ENCODE measurements at places on chromosomes 7 and 10. TPM values are rescaled to one million over a fixed set of nuclear protein-coding genes. Genes with fewer than 3 reads are reported as not detected.

The LIPJ gene
- total RNA-seq = not detected

DNA sequence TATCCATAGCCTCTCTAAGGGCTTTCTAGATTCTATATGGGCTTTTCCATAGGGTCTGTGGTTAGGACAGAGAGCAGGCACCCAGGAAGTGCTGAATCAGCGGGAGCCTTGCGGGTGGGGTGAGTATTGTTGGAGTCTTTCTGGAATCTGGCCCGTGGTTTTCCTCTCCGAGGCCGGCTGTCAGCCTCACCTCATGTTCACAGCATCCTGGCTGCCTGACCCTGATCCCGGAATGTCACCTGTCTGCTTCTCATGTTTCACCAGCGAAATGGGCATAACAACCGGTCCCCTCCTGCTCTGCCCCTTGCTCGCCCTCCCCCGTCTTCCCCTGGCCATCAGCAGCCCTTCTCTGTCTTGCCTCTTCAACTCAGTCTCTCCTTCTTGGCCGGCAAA is 36.5 kb downstream of the DDIT4 start:
- H3K4me1 ChIP-seq = peaks cover 19% of the 10 kb centered on the region
- no peaks in the 10 kb centered on the region for H3K36me3 ChIP-seq
- H3K4me3 ChIP-seq = no peak overlapping the region
- H3K27ac ChIP-seq = no peak overlapping the region
- no peak for DNase-seq

DNA sequence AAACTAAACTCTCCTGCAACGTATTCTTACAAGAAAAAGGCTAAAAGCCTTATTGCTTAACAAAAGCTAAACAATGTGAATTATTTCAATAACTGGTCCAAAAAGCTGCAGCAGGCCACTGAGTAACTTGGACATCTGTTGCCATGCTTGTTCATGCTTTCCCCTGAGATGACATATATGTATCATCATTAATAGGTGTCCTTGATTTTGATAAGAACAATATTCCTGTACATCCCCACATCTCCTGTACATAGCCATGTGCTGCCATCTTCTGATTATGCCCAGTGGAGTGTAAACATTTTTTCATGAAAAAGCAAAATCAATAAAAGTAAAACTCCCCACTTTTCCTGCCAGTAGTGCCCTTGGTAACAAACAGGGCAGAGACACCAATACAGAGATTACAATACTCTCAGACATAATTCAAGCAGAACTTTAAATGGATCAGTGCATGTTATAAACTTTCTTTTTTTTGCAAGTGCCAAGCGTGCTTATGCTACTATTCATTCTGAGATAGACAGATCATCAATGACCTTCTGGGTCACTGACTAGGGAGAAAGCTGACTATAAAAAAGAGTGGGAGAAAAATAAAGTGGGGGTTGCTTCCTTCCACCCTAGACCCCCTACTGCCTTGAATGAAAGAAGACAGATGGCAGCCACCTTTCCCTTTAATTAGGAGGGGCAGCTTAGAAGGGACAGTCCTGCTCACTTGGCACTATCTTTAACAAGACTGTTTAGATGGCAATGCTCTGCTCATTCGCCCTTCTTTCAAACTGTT is 205.5 kb upstream of the KLF14 start:
- peaks cover 5% of the 10 kb centered on the region for H3K36me3 ChIP-seq
- no peak for DNase-seq
- peak overlapping the region; percentile 84 for H3K4me3 ChIP-seq
- peak overlapping the region; percentile 97 for H3K27ac ChIP-seq
- no peaks in the 10 kb centered on the region for H3K27me3 ChIP-seq

- H3K27me3 ChIP-seq = no peaks in the 10 kb centered on the region
- peaks cover 5% of the 10 kb centered on the region for H3K4me1 ChIP-seq
These were observed at the start of gene MDFIC for GRCh38 chr7:114922026-114922651. TSS of gene MDFIC (plus strand) at chr7:114922094. CDS start at chr7:114923034, 940 bp downstream.

GRCh38 chr7:154581251-154581890 is 421.6 kb downstream of the PAXIP1 start:
- H3K27me3 ChIP-seq = no peaks in the 10 kb centered on the region
- no peaks in the 10 kb centered on the region for H3K36me3 ChIP-seq
- H3K27ac ChIP-seq = no peak overlapping the region
- H3K4me1 ChIP-seq = no peaks in the 10 kb centered on the region
- no peak overlapping the region for H3K4me3 ChIP-seq

- H3K4me3 ChIP-seq = no peak overlapping the region
- H3K27ac ChIP-seq = no peak overlapping the region
- no peaks in the 10 kb centered on the region for H3K4me1 ChIP-seq
These were observed 42.9 kb downstream of the PAX2 start for GRCh38 chr10:100788002-100788903.

DNA sequence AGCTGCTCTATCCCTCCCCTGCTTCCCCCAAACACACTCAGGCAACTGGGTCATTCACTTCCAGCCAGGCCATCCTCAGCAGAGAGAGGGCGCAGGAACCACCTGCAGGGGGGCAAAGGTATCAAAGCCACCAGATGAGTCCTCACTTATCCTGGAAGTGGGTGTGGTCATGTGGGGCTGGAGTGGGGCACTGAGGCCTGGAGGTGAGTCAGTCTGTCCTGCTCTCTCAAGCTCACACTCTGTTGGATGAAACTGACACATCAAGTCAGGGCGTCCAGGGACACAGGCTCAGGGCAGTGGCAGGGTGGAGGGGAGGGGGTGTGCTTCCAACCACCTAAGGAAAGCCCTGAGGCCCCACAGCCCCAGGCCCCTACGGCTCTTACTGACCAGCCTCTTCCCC is 8.0 kb upstream of the ELFN1 start:
- DNase-seq = no peak
- H3K27ac ChIP-seq = no peak overlapping the region
- H3K27me3 ChIP-seq = peaks cover 11% of the 10 kb centered on the region
- peaks cover 5% of the 10 kb centered on the region for H3K4me1 ChIP-seq
- H3K4me3 ChIP-seq = no peak overlapping the region
- no peaks in the 10 kb centered on the region for H3K36me3 ChIP-seq

- no peak overlapping the region for H3K4me3 ChIP-seq
- no peaks in the 10 kb centered on the region for H3K36me3 ChIP-seq
- no peaks in the 10 kb centered on the region for H3K27me3 ChIP-seq
- peaks cover 7% of the 10 kb centered on the region for H3K4me1 ChIP-seq
- DNase-seq = peak; percentile 4
- H3K27ac ChIP-seq = peak overlapping the region; percentile 71
These were observed 730.8 kb downstream of the PHTF2 start for GRCh38 chr7:78529392-78529791.

- no peaks in the 10 kb centered on the region for H3K27me3 ChIP-seq
- DNase-seq = no peak
- H3K27ac ChIP-seq = no peak overlapping the region
- no peaks in the 10 kb centered on the region for H3K36me3 ChIP-seq
- no peak overlapping the region for H3K4me3 ChIP-seq
- H3K4me1 ChIP-seq = no peaks in the 10 kb centered on the region
These were observed 14.9 kb downstream of the CCL26 start for GRCh38 chr7:75756991-75757676.

- no peaks in the 10 kb centered on the region for H3K4me1 ChIP-seq
- H3K27ac ChIP-seq = no peak overlapping the region
- no peak for DNase-seq
- no peak overlapping the region for H3K4me3 ChIP-seq
- no peaks in the 10 kb centered on the region for H3K27me3 ChIP-seq
These were observed 79.1 kb downstream of the LARP4B start for GRCh38 chr10:852386-852785.

DNA sequence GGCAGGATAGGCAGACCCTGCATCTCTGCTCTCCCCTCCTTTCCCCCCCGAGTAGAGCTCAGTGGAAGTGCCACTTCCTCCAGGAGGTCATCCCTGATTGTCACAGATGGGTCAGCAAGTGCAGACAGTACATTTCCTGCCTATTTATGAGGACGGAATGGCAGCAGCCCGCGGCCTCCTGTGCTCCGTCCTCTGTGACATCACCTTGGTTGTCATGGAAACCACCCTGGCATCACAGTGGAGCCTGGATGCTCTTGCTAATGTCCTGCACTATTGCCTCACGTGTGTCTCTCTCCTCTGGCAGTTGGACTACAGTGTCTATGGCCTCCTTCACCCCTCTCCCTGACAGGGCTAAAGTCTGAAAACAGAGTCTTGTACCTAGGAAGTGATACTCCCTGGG is 148.6 kb downstream of the SH3PXD2A start:
- no peak overlapping the region for H3K27ac ChIP-seq
- H3K4me1 ChIP-seq = peaks cover 8% of the 10 kb centered on the region
- H3K4me3 ChIP-seq = no peak overlapping the region
- no peaks in the 10 kb centered on the region for H3K36me3 ChIP-seq

Data from astrocyte (in vitro differentiated cells and primary cell).